Kidney capillary endothelial cell (primary cell): ENCODE measurements at places on chromosomes 12 and 14.

GRCh38 chr14:92360651-92361370 is 37.8 kb downstream of the SLC24A4 start:
- no peak for DNase-seq

- no peak for DNase-seq
Observed at GRCh38 chr14:77186911-77187648, 5.5 kb downstream of the TMEM63C start.

DNA sequence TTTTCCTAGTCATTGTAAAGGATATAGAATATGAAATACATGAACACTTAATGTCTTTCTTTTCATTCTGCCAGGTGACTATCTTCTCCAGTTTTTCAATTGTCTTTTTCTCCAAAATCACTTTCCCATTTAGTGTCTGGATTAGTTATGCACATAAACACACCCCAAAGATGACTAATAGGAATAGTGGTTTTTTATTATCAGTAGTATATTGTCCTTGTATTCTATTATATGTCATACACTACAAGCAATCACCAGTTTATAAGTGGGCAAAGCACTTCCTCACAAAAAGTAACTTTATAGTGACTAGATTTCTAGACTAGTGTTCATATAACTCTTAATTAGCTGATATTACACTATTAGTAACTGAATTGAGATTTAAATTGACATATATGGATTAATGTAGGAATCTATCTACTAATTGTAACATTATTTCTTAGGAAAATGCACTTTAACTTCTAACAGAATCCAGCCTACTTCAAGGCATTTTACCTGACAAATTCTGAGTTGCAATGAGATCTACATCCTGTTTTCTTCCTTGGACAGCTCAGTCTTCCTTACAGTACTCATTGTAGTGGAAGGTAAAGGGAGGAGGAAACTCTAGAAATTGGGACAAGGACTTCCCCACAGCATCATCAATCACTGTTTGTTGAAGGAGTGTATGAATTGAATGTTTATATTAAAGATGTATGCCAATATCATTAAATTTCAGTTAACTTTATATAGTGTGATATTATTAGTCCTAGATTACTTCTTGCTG is 186.1 kb upstream of the GARIN2 start:
- no peak for DNase-seq

- no peak for DNase-seq
Observed at GRCh38 chr12:112151766-112152541, 26.6 kb downstream of the TRAFD1 start.

GRCh38 chr12:84091651-84092050 is 820.9 kb downstream of the SLC6A15 start:
- DNase-seq = no peak

DNA sequence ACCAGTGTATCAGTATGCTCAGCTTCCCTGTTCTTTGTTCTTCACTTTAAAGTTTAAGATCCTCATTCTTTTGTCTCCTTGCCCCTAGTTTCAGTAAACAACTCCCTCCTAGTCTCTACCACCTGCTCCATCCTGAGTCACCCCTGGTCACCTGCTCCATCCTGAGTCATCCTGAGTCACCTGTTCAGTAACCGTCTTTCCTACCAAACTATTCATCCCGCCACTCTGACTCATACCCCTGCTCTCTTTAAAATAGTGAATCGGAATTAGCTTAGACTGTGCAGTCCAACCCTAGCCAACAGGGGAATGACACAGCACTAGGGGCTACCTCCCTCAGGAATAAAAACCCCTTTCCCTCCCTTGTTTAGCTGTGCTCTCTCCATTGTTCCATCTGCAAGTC is 888.1 kb upstream of the MDGA2 start:
- DNase-seq = no peak

GRCh38 chr12:104295954-104296353 is 7.6 kb upstream of the EID3 start:
- no peak for DNase-seq

- peak; percentile 60 for DNase-seq
Observed at GRCh38 chr12:70733385-70733784, 96.2 kb upstream of the PTPRB start.

- peak; percentile 48 for DNase-seq
Observed at GRCh38 chr12:57332646-57333312, 81.8 kb upstream of the STAC3 start.
